ENCODE measurements at places on chromosomes 16 and 17. TPM values are rescaled to one million over a fixed set of nuclear protein-coding genes. Genes with fewer than 3 reads are reported as not detected.

The AANAT gene
- total RNA-seq, result not detected

The CIITA gene
- total RNA-seq, result 23.3 TPM

The FSCN2 gene
- 0.74 TPM for total RNA-seq

The CARD14 gene
- not detected for total RNA-seq

The KARS1 gene
- 208 TPM for total RNA-seq

The ABCC11 gene
- not detected for total RNA-seq

The C16orf86 gene
- total RNA-seq, result 2.5 TPM

The KRT40 gene
- not detected for total RNA-seq

DNA sequence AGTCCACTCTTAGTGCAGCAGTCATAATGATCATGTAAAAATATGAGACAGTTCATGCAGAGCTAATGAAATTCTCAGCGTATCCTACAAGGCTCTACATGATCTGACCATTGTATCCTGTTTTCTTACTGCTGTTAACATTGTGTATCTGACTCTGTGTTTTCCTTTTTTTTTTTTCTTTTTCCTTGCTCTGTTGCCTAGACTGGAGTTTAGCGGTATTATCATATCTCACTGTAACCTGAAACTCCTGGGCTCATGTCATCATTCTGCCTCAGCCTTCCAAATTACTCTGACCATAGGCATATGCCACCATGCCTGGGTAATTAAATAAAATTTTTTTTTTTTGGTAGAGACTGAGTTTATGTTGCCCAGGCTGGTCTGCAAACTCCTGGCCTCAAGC lies 12.1 kb downstream of the DUS2 start:
- H3K27ac ChIP-seq, result no peak overlapping the region
- no peak for DNase-seq
- no peak overlapping the region for H3K4me3 ChIP-seq
- peaks cover 29% of the 10 kb centered on the region for H3K36me3 ChIP-seq

DNA sequence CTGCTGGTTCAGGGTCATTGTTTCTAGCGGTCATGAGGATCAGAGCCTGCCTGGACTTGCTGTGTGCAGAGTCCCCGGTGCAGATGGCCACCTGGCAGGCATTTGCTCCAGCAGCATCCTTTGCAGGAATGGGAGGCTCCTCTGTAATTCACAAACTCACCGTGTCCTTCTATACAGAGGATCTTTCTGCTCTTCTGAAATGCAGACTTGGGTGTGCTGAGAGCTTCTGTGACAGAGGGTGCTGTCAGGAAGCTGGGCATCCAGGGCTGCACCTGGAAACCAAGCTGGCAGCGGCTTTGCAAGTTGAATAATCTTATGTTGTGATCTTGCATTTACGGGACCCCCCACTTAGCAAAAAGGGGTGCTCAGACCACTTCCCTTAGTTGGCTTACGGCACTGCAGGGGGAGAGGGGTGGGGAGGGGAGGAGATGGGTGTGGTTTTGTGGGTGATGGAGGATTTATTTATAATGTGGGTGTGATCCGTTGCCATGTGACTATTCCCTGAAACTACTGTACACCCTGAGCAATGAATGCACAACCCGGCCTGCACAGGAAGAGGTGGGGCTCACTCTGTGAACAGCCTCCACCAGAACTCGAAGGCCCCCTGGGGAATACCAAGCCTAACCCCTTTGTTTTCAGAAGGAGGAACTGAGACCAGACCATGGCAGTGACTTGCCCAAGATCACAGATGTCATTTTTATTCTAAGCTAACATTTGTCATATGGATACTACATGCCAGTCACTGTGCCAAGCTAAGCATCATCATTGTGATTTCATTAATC lies 178.3 kb downstream of the PRKCB start:
- peaks cover 11% of the 10 kb centered on the region for H3K36me3 ChIP-seq
- DNase-seq, result peak; percentile 78
- H3K4me3 ChIP-seq, result peak overlapping the region; percentile 61
- peak overlapping the region; percentile 95 for H3K27ac ChIP-seq
- no peaks in the 10 kb centered on the region for H3K27me3 ChIP-seq

- H3K27ac ChIP-seq, result no peak overlapping the region
- no peak for DNase-seq
- H3K36me3 ChIP-seq, result peaks cover 31% of the 10 kb centered on the region
Observed at GRCh38 chr17:46136820-46137219, 56.4 kb downstream of the KANSL1 start.

- peaks cover 30% of the 10 kb centered on the region for H3K27me3 ChIP-seq
- no peak overlapping the region for H3K4me3 ChIP-seq
- no peak overlapping the region for H3K27ac ChIP-seq
- H3K4me1 ChIP-seq, result no peaks in the 10 kb centered on the region
- H3K36me3 ChIP-seq, result no peaks in the 10 kb centered on the region
Observed at GRCh38 chr17:19390951-19391350, 4.0 kb upstream of the MFAP4 start.

DNA sequence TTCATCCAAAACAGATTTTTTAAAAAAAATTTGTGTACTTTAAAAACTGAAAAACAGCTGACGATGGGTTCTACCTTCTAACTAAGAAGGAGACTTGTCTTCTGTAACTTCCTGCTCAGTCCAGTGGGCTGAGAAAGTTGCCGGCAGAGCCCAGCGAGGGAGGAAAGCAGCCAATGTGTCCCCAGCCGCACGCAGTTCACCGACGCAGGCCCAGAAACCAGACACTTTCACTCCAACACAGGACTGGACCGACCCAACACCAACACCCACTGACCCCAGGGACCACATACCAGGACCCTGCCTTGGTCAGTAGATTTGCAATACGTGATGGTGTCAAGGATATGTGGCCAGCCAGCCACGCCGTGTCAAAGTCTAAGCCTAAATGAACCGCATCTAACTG lies 25.6 kb downstream of the TRAP1 start:
- H3K27me3 ChIP-seq, result no peaks in the 10 kb centered on the region
- peaks cover 16% of the 10 kb centered on the region for H3K4me1 ChIP-seq
- peaks cover 23% of the 10 kb centered on the region for H3K36me3 ChIP-seq
- no peak overlapping the region for H3K27ac ChIP-seq

GRCh38 chr17:40850293-40850972 lies 16.6 kb downstream of the KRT12 start:
- H3K27me3 ChIP-seq, result peaks cover 34% of the 10 kb centered on the region
- H3K27ac ChIP-seq, result no peak overlapping the region
- no peaks in the 10 kb centered on the region for H3K4me1 ChIP-seq
- DNase-seq, result no peak
- no peak overlapping the region for H3K4me3 ChIP-seq

DNA sequence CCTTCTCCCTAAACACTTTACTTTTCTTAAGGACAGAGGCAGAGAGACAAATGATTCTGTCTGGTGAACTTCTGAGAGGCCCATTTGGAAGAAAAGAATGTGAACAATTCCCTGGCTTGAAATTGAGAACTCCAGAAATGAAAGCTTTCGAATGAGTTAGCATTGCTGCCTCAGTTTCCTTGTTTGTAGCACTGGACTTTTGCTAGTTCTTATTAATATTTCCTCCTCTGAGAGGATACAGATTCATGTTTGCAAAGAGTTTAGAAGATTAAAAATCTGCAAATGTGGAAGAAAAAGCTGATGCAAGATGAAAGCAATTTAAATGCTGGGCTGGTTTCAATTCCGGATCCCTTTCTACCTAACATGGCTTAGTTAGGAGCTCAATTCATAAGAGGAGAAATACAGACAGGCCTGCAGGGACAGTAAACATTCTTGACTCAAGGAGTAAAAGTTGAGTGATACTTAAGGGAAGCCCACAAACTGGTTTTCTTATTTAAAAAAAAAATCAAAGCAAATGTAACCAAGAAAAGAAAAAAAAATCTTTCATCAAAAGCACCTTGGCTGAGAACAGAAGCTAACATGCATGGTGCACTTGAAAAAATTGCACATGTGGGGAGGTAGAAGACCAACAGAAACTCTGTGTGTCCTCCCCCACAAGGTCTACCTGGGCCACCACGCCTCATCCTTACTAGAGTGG lies 27.1 kb downstream of the HNF1B start:
- H3K4me3 ChIP-seq, result no peak overlapping the region
- DNase-seq, result no peak
- H3K27ac ChIP-seq, result no peak overlapping the region
- no peaks in the 10 kb centered on the region for H3K36me3 ChIP-seq

GRCh38 chr17:60720763-60721531 lies 43.3 kb downstream of the BCAS3 start:
- H3K36me3 ChIP-seq, result no peaks in the 10 kb centered on the region
- no peak overlapping the region for H3K27ac ChIP-seq
- H3K4me3 ChIP-seq, result no peak overlapping the region
- H3K4me1 ChIP-seq, result peaks cover 2% of the 10 kb centered on the region
- peak; percentile 60 for DNase-seq

- H3K4me1 ChIP-seq, result peaks cover 16% of the 10 kb centered on the region
- H3K36me3 ChIP-seq, result peaks cover 34% of the 10 kb centered on the region
- H3K27ac ChIP-seq, result no peak overlapping the region
- H3K27me3 ChIP-seq, result no peaks in the 10 kb centered on the region
Observed at GRCh38 chr17:29572691-29573557, 4.4 kb downstream of the TP53I13 start.

- H3K4me1 ChIP-seq, result no peaks in the 10 kb centered on the region
- DNase-seq, result no peak
- peaks cover 41% of the 10 kb centered on the region for H3K27me3 ChIP-seq
- no peak overlapping the region for H3K27ac ChIP-seq
- H3K4me3 ChIP-seq, result no peak overlapping the region
Observed at GRCh38 chr17:40945414-40945813, 8.0 kb upstream of the KRT23 start.

GRCh38 chr16:28069971-28070794 lies 6.7 kb upstream of the GSG1L start:
- no peak for DNase-seq
- H3K27ac ChIP-seq, result no peak overlapping the region
- no peaks in the 10 kb centered on the region for H3K4me1 ChIP-seq

DNA sequence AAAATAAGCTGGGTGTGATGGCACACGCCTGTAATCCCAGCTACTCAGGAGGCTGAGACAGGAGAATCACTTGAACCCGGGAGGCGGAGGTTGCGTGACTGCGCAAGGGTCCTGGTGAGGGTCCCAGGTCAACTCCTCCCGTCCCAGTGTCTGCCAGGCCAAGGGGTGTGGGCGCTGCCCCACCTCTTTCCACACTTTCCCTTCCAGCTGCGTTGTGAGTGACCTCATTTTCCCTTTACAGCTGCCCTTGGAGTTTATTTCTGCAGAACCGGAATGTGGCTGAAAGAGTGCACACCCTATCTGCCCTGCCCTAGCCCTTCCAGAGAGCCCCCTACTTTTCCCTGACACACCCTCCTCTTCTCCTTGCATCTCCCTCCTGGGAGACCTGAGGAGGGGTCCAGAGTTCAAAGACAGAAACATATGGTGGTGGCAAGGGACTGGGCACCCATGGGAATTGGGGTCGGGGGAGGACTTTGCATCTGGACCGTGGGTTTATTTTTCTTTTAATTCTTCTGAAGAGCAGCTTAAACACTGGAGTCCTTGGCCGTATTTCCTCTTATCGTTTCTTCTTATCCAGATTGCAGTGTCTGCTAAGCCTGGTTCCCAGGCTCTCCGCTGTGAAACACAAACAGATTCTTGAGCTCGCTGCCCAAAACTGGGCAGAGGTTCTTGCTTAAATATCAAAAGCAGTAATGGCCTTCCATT lies 20.9 kb downstream of the MRC2 start:
- DNase-seq, result no peak
- peaks cover 43% of the 10 kb centered on the region for H3K27me3 ChIP-seq
- no peak overlapping the region for H3K27ac ChIP-seq
- H3K4me3 ChIP-seq, result no peak overlapping the region
- H3K36me3 ChIP-seq, result no peaks in the 10 kb centered on the region

DNA sequence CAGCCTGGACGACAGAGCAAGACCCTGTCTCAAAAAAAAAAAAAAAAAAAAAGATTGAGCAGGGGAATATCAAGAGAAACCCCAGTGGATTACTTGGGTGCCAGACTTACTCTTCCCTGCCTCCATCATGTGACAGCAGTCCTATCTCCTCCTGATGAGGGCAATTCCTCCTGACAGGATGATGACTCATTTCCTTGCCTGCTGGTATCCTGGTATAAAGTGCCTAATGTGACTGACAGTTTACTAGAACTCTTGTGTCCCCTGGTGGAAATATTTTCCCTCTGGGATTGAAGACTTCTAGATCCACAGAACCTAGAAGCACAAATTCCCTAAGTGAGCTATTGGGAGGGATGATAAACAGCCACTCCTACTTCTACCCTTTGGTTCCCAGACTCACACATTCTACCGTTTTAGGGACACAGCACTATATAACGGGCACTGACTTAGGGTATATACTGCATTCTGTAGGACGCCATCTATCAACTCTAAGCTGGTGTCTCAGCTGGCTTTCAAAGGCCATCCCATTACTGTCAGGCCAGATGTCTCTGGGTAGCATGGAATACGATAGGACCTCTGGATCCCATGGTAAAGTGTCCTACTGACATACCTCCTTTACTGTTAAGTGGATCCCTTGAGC lies 114.6 kb upstream of the MED13 start:
- H3K4me1 ChIP-seq, result no peaks in the 10 kb centered on the region
- H3K4me3 ChIP-seq, result no peak overlapping the region
- H3K27me3 ChIP-seq, result no peaks in the 10 kb centered on the region
- DNase-seq, result no peak

GRCh38 chr16:87380881-87381280 lies 2.7 kb downstream of the FBXO31 start:
- H3K4me1 ChIP-seq, result peaks cover 37% of the 10 kb centered on the region
- peak overlapping the region; percentile 82 for H3K27ac ChIP-seq
- no peak for DNase-seq
- peaks cover 16% of the 10 kb centered on the region for H3K36me3 ChIP-seq
- H3K4me3 ChIP-seq, result peak overlapping the region; percentile 87

DNA sequence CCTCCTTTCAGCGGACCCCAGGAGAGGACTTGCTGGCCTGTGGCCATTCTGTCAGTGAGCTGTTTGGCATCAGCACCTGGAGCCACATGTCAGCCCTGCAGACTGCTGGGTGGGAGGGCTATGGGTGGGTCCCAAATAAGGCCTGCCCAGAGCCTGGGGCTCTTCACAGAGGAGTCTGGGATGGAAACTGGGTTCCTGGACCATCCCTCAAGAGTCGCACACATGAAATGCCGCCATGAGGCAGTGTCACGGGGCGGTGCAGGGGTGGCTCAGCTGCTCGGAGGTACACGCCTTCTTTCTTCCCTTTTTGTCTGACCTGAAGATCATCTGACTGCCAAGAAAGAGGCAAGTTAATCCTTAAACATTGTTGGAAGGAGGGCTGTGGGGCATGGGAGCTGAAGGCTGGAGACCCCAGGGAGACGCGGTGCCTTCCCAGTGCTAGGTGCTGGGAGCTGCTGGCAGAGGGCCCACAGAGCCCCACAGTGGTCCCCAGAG lies 14.8 kb downstream of the MPRIP start:
- no peaks in the 10 kb centered on the region for H3K27me3 ChIP-seq
- DNase-seq, result no peak
- no peak overlapping the region for H3K4me3 ChIP-seq
- H3K36me3 ChIP-seq, result peaks cover 2% of the 10 kb centered on the region
- no peak overlapping the region for H3K27ac ChIP-seq

DNA sequence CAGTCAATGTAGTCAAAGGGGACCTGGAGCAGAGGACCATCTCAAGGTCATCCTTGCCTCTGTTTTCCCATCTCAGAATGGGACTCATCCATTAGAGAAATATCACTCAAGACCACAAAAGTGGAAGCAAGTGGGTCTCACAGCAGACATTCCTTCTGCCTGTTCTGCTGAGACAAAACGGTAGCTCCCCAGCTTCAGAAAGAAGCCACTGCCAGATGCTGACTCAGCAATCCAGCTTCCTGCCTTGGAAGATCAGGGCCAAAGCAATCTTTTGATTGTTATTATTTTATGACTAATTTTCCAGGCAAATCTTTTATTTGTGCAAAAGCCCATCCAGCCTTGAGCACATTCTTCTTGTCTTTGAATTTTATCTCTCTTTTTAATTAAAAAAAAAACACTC lies 86.8 kb downstream of the CCT6B start:
- H3K27me3 ChIP-seq, result peaks cover 8% of the 10 kb centered on the region
- H3K4me3 ChIP-seq, result no peak overlapping the region
- DNase-seq, result no peak
- no peaks in the 10 kb centered on the region for H3K36me3 ChIP-seq
